ENCODE measurements at places on chromosomes 5 and 9.

- DNase-seq, result no peak
Measured at GRCh38 chr5:68332556-68332955, 117.0 kb downstream of the PIK3R1 start.

DNA sequence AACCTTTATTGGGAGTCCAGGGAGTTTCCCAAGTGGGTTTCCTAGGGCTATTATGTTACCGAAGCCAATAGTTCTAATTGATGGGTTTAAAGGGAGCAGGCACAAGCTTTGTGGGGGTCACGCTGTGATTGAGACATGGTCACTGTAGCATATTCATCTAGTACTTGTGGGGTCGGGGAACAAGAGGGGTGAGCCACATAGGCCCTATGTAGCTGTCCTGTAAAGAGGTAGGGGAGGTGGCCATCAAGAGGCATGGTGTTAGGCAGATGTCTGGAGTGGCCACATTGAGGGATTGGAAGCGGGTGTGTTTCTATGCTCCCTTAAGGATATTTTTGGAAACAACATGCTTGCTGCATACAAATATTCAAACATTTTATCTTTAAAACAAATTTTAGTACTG is 50.1 kb downstream of the EXOSC2 start:
- DNase-seq, result no peak

GRCh38 chr5:170168002-170168401 is 62.3 kb downstream of the FOXI1 start:
- DNase-seq, result no peak

GRCh38 chr5:166083183-166083959 is 2208.1 kb upstream of the WWC1 start:
- DNase-seq, result no peak

DNA sequence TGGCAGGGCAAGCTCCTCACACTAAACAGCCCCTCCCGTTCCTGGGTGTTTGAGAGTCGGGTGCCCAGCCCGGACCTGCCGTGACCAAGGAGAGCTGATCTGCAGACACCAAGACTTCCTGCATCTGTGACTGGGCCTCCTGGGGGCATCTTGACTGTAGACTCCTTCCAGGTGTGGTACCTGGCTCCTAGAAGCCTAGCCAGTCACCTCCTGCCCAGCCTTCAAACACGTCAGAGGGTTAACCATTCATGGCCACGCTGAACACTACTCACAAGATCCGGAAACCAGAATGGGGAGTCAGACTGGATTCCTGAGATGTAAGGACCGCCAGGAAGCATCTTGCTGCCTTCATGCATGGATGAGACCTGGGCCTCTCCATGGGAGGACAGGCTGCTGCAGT is 3.7 kb upstream of the LCN2 start:
- DNase-seq, result no peak

- DNase-seq, result no peak
Measured at GRCh38 chr5:122499585-122499984, 187.5 kb downstream of the SNCAIP start.

DNA sequence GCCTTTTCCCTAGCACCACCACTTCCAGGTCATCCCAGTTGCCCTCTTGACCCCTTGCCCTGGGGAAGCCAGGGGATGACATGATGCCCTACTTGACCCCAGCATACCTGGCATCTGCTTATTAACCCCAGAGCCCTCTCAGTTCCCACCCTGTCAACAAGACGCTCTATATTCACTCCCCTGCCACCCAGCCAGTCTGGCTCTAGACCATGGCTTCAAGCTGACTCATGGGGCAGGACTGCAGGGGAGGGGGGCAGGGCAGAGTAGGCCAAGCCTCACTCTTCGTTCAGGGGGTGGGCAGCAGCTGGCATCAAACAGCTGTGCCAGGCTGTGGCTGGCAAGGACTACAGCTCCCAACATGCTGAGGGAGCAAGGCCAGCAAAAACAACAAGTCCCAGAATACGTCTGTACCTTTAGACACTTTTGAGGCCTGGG is 5.3 kb downstream of the ATOSB start:
- DNase-seq, result no peak

DNA sequence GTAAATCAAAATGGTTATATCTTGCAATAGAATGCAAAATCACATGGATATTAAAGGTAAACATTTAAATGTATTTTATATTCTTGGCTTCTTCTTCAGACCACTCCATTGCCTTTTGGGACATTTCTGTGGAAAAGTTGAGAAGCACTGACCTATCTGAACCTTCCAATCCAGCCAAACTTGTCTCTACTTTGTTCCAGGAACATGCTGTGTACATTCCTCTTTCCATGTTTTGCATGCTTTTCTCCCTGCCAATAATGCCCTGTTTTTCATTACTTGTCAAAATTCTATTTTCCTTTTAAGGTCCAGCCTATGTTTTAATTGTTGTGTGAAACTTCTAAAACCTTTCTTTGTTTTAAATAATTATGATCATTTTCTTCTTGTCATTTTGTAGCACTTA is 28.3 kb downstream of the JAK2 start:
- DNase-seq, result no peak

Measured in naive thymus-derived CD8-positive, alpha-beta T cell (primary cell).